Astrocyte (in vitro differentiated cells and primary cell): ENCODE measurements at places on chromosomes 16 and 17.
A peak's percentile ranks its signal among the peaks of the same experiment; 100 is the strongest.

DNA sequence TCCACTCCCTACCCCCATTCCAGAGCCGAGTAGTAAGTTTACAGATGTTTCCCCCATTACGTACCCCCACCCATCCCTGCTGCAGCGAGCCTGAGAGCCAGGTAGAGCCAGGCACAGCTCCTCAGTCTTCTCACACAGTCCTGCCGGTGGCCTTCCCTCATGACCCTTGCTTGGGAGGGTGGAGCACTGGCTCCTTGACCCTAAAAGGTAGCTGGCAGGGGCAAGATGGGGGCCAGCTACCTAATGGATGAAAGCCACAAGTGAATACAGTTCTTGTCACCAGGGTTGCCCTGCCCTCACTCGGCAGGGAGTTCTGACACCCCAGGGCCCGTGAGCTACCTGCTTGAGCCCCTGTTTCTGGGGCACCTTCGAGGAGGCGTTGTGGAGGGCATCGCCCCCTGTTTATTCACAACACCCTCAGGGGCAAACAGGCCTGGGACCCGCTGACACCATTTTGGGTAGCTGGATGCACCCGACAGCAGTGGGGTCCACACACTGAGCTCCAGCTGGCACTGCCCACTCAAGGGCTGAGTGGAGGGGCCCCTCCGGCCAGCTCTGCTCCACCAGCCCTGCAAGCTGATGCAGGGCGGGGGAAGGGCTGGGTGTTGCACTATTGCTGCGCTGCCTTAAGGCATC, 22.2 kb downstream of the ADAM11 start:
- no peak for DNase-seq
- no peaks in the 10 kb centered on the region for H3K27me3 ChIP-seq
- H3K27ac ChIP-seq, result no peak overlapping the region
- H3K36me3 ChIP-seq, result no peaks in the 10 kb centered on the region
- H3K4me1 ChIP-seq, result peaks cover 7% of the 10 kb centered on the region

DNA sequence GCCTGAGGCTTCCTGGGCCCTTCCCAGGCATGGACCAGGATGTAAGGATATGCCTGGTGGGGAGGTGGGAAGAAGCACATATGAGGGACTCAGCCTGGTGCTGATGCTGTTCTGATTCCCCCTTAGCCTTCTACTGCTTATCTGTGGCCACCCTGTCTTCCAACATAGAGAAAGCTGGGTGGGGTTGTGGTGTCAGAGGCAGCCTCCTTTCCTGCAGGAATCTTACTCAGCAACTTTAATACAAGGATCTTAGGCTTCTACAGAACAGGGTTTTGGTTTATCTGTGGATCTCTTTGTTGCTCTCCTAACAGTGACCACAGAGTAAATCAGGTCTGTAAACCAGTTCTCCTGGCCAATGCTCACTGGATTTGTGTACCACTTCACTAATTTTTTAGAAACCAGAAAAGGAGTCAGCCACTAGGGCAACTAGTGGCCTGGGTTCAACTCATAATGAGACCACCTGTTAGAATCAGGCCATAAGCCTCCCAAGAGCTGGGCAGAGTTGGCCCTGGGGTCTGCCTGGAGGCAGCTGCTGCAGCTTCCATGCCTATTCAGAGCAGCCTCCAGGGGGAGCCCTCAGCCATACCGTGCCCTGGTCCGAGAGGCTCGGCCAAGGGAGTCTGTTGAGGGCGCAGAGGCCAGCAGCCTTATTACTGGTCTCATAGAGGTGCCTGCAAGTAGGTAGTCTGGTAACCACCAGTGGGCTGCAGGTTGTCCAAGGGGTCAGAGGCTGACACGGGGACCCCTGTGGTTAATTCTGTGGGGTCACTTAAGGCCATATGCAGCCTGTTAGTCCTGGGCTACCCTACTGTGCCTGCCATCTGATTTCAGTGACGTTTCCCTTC, 7.1 kb downstream of the HAS3 start:
- no peak overlapping the region for H3K27ac ChIP-seq
- DNase-seq, result no peak
- H3K4me3 ChIP-seq, result no peak overlapping the region
- peaks cover 3% of the 10 kb centered on the region for H3K27me3 ChIP-seq
- peaks cover 7% of the 10 kb centered on the region for H3K4me1 ChIP-seq

DNA sequence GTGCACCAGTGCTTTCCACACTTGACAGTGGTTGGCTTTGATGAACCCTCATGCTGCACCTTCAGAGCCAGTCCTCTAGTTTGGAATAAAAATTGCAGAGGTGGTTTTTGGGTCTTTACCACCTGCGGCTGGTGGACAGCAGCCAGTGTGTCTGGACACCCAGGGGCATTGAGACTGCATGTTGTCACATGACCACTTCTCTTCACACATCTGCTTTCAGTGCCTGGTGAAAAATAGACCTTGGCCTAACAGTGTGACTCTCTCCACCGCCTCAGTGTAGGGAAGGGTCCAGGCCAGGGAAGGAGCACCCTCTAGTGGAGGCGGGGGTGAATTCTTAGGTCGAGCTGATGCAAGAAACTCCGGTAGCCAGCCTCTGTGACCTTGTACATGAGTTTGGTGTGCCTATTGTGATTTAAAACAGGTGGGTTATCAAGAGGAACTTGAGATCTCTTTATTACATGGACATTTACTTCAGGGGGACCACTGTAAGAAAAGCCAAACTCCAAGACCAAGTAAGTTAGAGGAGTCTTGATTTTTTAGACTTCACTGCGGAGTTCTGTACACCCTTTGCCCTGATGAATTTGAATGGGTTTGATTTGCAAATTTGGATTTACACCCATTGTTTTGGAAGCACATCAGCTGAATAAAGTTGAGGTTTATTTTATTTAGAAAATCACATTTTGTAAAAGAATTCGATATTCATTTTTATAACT, 17.9 kb downstream of the GOSR2 start:
- DNase-seq, result peak; percentile 41
- no peak overlapping the region for H3K27ac ChIP-seq
- no peaks in the 10 kb centered on the region for H3K27me3 ChIP-seq
- H3K4me3 ChIP-seq, result no peak overlapping the region
- H3K4me1 ChIP-seq, result peaks cover 14% of the 10 kb centered on the region
- H3K36me3 ChIP-seq, result peaks cover 43% of the 10 kb centered on the region

DNA sequence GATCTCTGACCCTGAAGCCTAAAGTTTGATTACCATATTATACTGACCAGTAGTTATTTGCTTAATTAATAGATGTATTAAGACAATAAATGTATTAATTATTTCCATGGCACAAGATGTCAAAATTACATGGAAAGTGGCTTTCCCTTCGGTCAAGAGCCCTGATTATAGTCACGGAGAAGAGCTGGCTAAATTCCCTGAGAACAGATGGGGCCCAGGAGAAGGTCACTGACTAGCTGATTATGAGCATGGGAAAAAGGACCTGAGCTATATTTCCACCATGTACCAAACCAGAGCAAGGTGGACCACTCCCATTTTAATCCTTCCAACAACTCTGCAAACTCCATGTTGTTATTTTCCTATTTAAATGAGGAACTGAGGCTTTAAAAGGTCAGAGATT, 12.9 kb upstream of the MYO18A start:
- no peaks in the 10 kb centered on the region for H3K36me3 ChIP-seq
- H3K27me3 ChIP-seq, result peaks cover 13% of the 10 kb centered on the region
- no peak for DNase-seq
- H3K27ac ChIP-seq, result no peak overlapping the region
- H3K4me3 ChIP-seq, result no peak overlapping the region
- H3K4me1 ChIP-seq, result no peaks in the 10 kb centered on the region

GRCh38 chr16:89140981-89141883, 30.3 kb upstream of the CDH15 start:
- no peak for DNase-seq
- H3K27me3 ChIP-seq, result no peaks in the 10 kb centered on the region
- H3K4me1 ChIP-seq, result no peaks in the 10 kb centered on the region
- no peak overlapping the region for H3K4me3 ChIP-seq

- no peak overlapping the region for H3K4me3 ChIP-seq
- no peaks in the 10 kb centered on the region for H3K4me1 ChIP-seq
- no peaks in the 10 kb centered on the region for H3K27me3 ChIP-seq
- no peaks in the 10 kb centered on the region for H3K36me3 ChIP-seq
- peak; percentile 24 for DNase-seq
- no peak overlapping the region for H3K27ac ChIP-seq
These were observed 26.3 kb downstream of the CEP112 start for GRCh38 chr17:66165537-66166123.

GRCh38 chr17:40309031-40309948, at the start of gene RARA:
TSS of gene RARA (plus strand) at chr17:40309180. CDS start at chr17:40331219, 22,039 bp downstream.
- peaks cover 63% of the 10 kb centered on the region for H3K4me1 ChIP-seq
- no peaks in the 10 kb centered on the region for H3K36me3 ChIP-seq
- H3K27ac ChIP-seq, result no peak within 1 kb of the TSS
- H3K4me3 ChIP-seq, result no peak within 1 kb of the TSS
- no peak for DNase-seq
- no peaks in the 10 kb centered on the region for H3K27me3 ChIP-seq

DNA sequence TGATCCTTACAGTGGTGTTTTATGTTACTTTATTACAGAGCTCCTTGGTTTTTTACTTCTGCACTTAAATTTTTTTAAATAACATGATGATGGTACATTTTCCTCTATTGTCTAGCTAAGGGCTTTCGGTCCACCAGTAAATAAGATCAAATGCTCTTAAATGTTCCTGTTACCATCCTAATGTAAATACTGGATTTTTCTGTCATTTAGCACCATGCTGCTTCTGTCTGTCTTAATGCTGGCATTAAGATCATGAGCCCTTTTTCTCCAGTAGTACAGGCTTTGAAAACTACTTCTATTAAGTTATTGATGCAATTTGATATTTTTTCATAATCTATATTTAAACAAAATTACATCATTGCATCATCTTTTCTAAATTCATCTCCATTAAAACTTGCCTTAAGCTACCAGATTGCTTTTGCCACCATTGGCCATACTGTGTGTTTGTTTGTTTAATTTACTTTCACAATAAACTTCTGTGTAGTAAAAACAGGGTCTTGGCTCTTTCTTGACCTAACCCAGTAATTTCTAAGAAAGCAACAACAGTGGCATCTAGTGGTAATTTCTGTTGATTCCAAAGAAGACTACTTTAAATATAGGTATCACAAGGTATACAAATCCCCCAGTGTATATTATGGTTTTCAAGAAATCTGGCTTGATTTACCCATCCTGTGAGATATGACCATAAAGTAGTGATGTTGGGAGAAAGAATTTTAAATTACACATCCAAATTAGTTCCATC, 9.0 kb upstream of the PHAF1 start:
- H3K4me3 ChIP-seq, result no peak overlapping the region
- DNase-seq, result peak; percentile 10
- peak overlapping the region; percentile 5 for H3K27ac ChIP-seq
- H3K4me1 ChIP-seq, result peaks cover 7% of the 10 kb centered on the region

DNA sequence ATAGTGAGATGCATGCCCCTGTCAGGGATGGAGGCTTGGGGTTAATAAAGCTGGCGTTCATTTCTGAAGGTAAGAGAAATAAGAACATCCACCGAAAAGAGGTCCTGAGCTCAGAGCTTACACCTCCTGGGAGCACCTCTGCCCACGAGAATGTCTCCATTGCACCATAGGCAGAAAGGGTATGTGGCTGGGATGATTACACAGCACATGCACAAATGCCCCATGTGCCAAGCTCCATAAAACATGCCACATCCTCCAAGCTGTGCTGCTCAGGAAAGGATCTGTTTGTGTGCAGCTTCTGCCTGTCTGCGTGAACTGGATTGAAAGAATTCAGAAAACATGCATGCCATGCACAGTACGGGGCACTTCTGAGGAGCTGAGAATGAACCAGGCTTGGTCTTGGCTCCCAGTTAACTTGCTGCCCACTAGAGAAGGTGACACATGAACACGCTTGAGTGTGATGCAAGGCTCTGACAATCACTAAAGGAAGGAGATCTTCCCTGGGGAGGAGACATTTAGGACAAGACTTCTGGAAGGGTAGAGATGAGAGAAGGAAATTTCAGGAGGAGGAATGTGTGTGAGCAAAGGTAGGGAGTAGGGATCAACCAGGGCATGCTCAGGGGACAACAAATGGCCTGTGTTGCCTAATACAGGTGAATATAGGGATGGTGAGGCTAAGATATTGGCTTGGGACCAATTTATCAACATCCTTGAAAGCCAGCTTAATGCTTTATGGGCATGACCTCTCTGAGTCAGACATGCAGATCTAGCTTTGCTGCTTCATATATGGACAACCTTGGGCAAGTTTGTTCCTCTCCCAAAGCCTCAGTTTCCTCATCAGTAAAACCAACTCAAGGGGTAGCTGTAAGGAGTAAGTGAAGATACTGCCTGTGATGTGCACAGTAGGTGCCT, 32.0 kb upstream of the SMPD3 start:
- H3K4me1 ChIP-seq, result no peaks in the 10 kb centered on the region
- H3K27me3 ChIP-seq, result no peaks in the 10 kb centered on the region
- DNase-seq, result no peak
- H3K27ac ChIP-seq, result no peak overlapping the region
- H3K36me3 ChIP-seq, result no peaks in the 10 kb centered on the region
- H3K4me3 ChIP-seq, result no peak overlapping the region

- no peak overlapping the region for H3K4me3 ChIP-seq
- no peaks in the 10 kb centered on the region for H3K27me3 ChIP-seq
- no peaks in the 10 kb centered on the region for H3K4me1 ChIP-seq
These were observed 141.5 kb upstream of the CHMP6 start for GRCh38 chr17:80850109-80850508.

DNA sequence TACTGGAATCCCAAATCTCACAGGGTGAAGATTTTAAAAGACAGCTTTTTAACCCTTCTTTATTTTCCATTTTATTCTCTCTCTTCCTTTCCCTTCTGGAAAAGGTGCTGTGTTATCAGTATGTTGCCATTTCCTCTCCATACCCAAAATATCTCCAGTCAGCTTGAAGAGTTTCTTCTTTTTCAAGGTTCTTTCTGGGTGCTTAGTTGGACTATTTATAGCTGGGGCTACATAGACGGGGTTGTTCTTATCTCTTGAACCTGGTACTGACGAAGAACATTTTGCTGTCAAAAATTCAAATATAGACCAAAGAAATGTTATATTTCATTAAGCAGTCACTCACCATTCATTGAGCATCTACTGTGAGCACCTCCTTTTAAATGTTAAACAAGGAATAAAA, 48.6 kb downstream of the IST1 start:
- H3K36me3 ChIP-seq, result no peaks in the 10 kb centered on the region
- no peak overlapping the region for H3K4me3 ChIP-seq
- no peaks in the 10 kb centered on the region for H3K4me1 ChIP-seq
- H3K27ac ChIP-seq, result no peak overlapping the region
- H3K27me3 ChIP-seq, result no peaks in the 10 kb centered on the region

DNA sequence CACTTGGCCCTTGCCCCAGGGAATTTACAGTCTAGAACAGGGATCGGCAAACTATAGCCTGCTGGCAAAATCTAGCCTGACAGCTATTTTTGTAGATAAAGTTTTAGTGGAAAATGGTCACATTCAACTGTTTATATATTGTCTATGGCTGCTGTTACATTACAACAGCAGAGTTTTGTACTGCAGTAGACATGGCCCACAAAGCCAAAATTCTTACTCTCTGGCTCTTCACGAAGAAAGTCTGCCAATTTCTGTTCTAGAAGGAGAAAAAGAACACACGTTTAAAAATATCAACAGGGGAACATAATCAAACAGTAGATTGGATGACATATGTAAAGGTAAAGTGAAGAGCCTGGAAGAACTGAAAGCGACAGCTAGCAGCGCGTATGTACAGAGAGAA, 33.2 kb upstream of the CCDC182 start:
- H3K4me1 ChIP-seq, result peaks cover 6% of the 10 kb centered on the region
- no peak overlapping the region for H3K4me3 ChIP-seq
- no peak for DNase-seq
- no peaks in the 10 kb centered on the region for H3K36me3 ChIP-seq
- no peak overlapping the region for H3K27ac ChIP-seq

- no peaks in the 10 kb centered on the region for H3K27me3 ChIP-seq
- DNase-seq, result peak; percentile 34
- H3K27ac ChIP-seq, result no peak overlapping the region
- no peak overlapping the region for H3K4me3 ChIP-seq
- H3K36me3 ChIP-seq, result no peaks in the 10 kb centered on the region
These were observed 2.2 kb downstream of the SLC12A3 start for GRCh38 chr16:56866955-56867830.
